ENCODE measurements at places on chromosomes 1 and 21.

- DNase-seq = no peak
Observed at GRCh38 chr1:202349206-202349928, 868 bp downstream of the PPP1R12B start.

GRCh38 chr1:53462769-53463501 is 3.7 kb downstream of the DMRTB1 start:
- DNase-seq = no peak

GRCh38 chr21:35401476-35401875 is 352.4 kb upstream of the RUNX1 start:
- DNase-seq = no peak

DNA sequence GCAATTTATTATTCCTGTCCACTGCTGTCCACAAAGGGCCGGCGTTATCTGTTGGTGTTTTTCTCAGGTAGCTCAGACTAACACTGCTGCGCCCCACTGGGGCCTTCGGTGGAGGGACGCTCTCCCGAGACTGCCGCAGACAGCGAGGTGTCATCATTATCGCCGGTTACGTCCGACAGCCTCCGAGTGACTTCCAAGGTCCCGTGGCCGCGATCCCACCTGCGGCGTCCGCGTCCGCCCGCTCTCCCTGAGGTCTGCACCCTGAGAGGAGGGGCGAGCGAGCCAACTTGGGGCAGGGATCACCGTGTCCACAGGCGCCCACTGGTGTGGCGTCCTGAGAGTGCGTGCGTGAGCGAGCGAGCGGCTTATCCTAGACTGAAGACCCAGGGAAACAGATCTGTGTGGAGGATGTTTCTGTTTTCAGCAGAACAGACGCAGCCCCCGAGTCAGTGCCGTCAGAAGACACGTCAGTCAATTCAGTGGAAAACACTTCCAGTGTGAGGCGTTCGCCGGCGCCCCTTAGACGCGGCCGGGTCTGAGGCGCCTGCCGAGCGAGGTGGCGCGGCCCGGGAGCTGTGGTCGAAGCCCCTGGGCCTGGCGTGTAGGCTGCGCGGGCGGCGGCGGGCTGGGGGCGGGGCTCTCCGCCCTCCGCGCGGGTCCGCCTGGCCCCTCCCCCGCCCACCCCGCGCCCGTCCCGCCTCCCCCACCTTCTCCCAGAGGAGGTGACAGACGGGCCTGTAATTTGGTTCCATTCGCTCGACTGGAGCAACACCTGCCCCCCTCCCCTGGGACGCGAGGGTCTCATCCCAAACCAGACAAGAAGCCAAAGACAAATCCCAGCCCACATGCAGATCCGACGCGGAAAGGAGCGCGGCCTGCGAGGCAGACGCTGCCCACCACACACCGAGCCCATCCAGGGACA is 12.6 kb downstream of the NHLH2 start:
- no peak for DNase-seq

DNA sequence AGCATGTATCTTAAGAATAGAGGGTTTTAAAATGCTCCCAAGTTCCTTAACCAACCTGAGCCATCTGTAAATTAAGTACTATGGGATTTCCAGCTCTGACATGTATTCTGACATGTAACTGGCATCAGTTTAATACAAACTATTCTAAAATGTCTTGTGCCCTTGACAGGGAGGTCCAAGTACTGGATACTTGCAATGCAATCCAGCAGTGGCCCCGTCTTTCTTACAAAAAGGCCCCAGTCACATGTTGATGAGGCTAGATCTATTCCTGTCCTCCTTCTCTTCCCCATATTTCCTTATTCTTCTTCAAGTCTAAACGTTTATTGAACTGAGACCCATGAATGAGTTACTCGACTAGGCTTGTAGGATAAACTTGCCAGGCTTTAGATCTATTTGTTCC is 46.4 kb downstream of the MRPL39 start:
- no peak for DNase-seq

GRCh38 chr1:90007979-90008404 is 13.1 kb downstream of the ZNF326 start:
- DNase-seq = no peak

DNA sequence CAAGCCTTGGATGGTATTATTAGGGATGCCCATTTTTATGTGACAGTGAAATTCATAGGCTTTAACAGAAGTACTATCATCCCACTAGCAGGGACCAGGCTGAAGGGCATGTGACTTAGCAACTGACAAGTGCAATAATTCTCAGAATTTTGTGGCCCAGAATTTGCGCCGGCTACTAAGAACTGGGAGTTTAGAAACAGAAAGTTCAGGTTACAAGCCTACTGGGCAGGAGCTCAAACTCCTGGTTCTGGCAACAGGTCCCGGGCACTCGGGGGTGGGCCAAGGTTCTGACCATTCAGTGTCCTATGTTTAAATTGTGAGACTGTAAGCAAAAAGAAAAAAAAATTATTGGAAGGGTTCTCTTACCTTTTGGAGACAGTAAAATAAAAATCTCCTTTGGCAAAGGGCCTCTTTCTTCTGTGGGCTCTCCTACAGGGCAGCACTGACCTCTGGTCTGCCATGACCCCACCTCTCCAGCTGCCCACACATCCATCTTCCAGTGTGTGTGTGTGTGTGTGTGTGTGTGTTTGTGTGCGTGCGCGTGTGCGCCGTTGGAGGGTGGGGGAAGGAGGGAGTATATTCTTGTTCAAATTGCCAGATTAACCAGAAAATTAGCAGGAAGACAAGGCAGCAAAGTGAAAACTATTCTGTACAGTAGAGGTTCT is 26.1 kb downstream of the IRF2BP2 start:
- DNase-seq = peak; percentile 61

- DNase-seq = no peak
Observed at GRCh38 chr1:162019006-162019405, 4.7 kb downstream of the OLFML2B start.

- no peak for DNase-seq
Observed at GRCh38 chr1:49048188-49048587, 271.5 kb upstream of the BEND5 start.

- DNase-seq = no peak
Observed at GRCh38 chr21:29238967-29239290, 59.8 kb upstream of the BACH1 start.

GRCh38 chr1:167401260-167401873 is 117.0 kb downstream of the CD247 start:
- no peak for DNase-seq

DNA sequence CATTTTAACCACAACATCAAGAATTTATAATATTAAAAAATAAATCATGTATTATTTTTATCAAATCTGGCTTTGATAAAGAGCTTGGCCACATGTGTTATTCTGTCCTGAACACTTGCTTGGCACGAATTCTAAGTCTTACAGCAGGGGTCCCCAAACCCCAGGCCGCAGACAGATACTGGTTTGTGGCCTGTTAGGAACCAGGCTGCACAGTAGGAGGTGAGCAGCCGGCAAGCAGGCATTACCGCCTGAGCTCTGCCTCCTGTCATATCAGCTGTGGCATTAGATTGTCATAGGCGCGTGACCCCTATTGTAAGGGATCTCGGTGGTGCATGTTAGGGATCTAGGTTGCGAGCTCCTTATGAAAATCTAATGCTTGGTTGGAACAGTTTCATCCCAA is 127.6 kb upstream of the IVNS1ABP start:
- no peak for DNase-seq

DNA sequence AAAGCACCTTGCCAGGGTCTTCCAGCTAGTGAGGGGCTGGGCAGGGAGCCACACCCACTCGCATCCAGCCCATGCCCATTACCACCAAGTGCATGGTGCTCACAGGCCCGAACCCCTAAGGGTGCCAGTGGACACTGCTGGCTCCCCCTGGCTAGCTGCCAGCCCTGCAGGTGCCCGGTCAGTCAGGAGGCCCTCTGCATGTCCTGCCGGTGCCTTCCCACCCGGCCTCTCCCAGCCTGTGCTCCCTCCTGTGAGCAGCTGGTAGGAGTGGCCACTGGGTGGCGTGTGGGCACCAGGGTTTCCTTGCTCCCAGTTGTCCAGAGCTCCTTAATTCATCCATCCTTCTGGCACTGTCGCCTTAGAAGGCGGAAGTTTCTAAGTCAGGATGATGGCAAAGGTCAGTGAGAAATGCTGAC is 33.4 kb downstream of the QSOX1 start:
- no peak for DNase-seq

DNA sequence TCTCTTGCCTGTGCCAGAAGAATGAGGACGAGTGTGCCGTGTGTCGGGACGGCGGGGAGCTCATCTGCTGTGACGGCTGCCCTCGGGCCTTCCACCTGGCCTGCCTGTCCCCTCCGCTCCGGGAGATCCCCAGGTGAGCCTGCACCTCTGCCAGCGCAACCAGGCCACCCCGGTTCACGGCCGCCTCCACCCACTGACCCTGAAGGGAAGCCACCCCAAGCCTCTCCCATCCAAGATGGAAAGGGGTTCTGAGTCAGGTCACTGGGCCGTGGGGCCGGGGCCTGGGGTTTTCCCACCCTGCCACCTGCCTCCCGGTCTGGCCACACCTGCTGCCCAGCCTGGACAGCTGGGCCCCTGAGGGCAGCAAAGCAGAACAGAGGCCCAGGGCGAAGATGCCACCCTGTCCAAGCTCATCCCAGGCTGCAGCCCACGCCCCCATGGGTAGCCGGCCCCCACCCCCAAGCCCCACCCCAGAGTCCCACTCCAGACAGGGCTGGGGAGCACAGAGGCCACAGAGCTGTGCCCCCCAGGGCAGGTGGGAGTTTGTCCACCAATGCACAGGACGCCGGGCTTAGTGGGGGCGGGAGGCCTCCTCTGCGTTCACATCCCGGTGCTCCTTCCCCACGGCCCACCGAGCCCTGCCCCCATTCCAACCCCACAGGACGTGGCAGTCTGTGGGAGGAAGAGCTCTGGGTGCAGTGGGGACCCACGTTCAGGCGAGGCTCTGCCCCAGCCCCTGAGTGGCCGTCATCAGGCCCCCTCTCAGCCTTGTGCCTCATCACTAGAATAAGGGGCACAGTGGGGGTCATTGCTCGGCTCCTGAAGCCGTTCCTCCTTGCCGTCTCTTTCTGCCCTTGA is 5.6 kb downstream of the AIRE start:
- no peak for DNase-seq

- no peak for DNase-seq
Observed at GRCh38 chr1:223837206-223837605, 8.5 kb downstream of the TP53BP2 start.

- DNase-seq = no peak
Observed at GRCh38 chr21:25054689-25055088, 552.6 kb downstream of the MRPL39 start.

DNA sequence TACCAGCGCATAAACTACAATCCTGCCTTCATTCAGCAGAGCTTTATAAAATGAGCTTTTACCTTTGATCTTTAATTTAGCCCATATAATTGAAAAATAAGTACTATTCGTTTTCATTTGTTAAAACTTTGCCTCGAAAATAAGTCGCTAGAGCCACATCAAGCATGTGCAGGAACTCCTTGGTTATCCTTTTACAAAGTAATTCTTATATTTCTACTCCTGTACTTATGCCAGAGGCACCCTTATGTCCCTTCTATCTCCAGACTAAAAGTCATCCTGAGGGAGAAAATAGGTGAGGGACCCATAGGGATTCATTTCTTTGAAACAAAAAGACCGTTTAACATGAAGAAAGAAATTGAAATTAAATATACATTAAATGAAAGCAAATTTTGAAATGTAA is 278.2 kb upstream of the C1orf105 start:
- DNase-seq = no peak

DNA sequence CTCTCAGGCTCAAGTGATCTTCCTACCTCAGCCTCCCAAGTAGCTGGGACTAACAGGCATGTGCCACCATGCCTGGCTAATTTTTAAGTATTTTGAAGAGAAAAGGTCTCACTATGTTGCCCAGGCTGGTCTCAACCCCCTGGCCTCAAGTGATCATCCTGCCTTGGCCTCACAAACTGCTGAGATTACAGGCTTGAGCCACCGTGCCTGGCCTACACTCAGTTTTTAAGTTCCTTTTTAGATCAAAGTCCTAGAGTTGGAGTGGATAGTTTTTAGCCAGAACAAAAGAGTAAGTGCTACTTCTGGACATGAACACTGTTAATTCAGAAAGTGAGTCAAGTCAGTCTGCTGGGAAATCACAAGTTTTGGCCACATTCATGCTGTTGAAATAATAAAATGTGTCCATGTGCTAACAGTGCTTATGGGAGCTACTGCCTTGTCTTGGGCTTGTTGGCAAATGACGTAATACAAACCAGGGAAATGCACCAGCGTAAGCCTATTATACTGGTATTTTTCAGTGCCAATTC is 84.2 kb downstream of the NDUFS5 start:
- DNase-seq = no peak

- DNase-seq = no peak
Observed at GRCh38 chr1:192491804-192492554, 83.6 kb upstream of the RGS1 start.

DNA sequence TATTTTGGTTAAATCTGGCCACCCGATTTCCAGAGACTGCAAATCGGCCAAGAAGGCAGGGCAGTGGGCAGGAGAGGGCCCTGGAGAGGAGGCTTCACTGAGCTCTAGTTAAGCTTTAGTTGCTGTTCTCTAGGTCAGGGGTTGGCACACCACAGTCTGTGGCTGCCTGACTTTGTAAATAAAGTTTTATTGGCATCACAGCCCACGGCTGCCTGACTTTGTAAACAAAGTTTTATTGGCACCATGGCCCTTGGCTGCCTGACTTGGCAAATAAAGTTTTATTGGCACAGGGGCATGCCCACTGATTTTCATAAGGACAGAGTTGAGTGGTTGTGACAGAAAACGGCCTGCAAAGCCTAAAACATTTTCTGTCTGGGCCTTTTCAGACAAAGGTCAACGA is 19.7 kb downstream of the AJAP1 start:
- DNase-seq = no peak

DNA sequence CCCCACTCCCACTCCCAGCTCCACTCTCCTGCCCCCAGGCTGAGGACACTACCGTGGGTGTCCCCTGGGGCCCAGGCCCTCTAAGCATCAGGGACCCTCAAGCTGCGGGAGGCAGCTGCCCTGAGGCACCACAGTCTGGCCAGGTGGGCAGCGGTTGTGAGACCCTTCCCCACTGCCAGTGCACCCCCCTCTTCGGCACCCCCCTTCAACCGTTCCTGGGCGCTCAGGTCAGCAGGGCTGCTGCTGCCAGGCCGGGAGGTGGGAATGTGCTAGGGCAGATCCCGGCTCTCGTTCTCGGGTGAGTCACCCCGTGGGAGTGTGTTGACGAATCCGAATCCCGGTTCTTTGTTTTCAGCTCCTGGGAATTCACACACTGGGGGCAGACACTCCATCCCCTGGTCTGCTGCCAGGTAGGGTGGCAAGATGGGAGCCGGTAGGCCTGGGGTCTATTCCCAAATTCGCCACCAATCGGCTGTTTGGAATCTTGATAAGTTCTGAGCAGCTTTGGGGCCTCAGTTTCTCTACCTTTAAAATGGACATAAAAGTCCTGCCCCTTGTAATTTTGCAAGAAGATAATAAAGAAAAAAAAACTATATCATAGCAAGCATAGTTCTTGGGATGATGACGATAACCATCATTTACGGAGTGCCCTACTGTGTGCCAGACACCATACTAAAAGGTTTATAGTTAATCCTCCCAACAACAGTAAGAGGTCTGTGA is 28.5 kb upstream of the CASZ1 start:
- no peak for DNase-seq

DNA sequence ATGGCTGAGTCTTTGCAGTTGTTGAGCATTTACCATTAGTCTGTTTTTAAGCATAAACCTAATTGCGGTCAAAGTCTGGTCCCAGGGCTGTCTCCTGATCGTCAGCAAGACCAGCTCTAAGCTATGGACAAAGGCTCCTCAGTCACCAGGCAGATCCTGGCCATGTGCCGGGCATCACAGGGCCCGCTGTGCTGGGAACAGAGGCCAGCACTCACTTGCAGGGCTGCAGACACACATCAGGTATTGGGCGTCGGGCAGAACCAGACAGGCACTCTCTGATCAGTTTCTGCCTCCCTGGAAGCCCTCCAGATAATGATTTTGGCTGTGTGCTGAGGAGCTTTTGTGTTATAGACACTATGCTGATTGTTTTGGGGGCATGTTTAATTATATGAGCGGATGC is 26.6 kb downstream of the TMEM51 start:
- no peak for DNase-seq

GRCh38 chr21:43758111-43758641 is 17.9 kb downstream of the CSTB start:
- DNase-seq = no peak
